Mesenteric fat pad (tissue), 1 donor: ENCODE measurements at places on chromosomes 3 and 15. TPM values are rescaled to one million over a fixed set of nuclear protein-coding genes. Genes with fewer than 3 reads are reported as not detected.

The SLC25A38 gene
- 16.7 TPM for total RNA-seq

The CHST13 gene
- total RNA-seq, result 2.3 TPM

GRCh38 chr3:10333349-10333650, 12.4 kb upstream of the SEC13 start:
- no peak for DNase-seq

- DNase-seq, result no peak
Measured at GRCh38 chr3:152386208-152386607, 117.5 kb downstream of the MBNL1 start.

The PODXL2 gene
- 2.5 TPM for total RNA-seq
